Endothelial cell (in vitro differentiated cells): ENCODE measurements at places on chromosomes 7 and 10.
A peak's percentile ranks its signal among the peaks of the same experiment; 100 is the strongest.

GRCh38 chr10:90977855-90978486 is 57.1 kb upstream of the ANKRD1 start:
- no peak for DNase-seq

GRCh38 chr7:33986951-33987947 is 81.9 kb downstream of the BMPER start:
- no peak for DNase-seq

GRCh38 chr7:7323352-7323751 is 141.0 kb downstream of the C1GALT1 start:
- no peak for DNase-seq

GRCh38 chr7:134613623-134614347 is 32.9 kb upstream of the BPGM start:
- DNase-seq, result no peak

- DNase-seq, result no peak
Observed at GRCh38 chr10:78755063-78755701, 313.6 kb upstream of the ZMIZ1 start.

DNA sequence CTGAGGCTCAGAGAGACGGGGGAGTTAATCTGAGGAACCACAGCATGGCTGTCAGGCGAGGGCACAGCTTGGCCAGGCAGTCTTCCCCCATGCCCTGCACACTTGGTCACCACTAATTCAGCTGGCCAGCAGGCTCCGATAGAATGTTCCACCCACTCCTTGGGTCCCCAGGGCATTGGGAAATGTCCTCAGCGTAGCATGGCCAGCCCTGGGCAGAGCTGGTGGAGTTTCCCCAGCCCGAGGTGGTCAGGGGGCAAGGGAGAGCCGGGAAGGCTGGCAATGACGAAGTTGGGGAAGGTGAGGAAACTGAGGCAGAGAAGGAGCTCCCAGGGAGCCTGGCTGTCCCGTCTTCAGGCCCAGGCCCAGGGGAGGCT is 12.1 kb upstream of the GRIFIN start:
- DNase-seq, result no peak

- DNase-seq, result no peak
Observed at GRCh38 chr7:2613931-2614600, 17.7 kb upstream of the TTYH3 start.

GRCh38 chr7:157807510-157807909 is 470.7 kb downstream of the DNAJB6 start:
- DNase-seq, result no peak

DNA sequence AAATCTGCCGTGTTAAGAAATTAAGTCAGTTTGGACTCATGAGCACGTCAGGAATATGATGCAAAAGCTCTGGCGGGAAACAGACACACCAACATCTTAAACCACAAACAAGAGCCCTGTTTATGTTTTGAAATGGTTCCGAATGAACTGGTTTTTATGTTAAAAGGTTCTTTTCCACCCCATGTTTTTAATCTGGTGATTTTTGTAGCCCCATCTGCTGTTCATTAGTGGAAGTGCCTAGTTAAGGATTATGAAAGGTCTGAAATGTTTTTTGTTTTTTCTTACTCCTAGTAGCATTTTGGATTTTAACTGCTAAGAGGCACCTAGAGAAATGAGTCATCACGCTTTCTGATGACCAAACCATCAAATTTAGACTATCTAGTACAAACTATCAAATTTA is 404.1 kb upstream of the MKI67 start:
- peak; percentile 18 for DNase-seq

DNA sequence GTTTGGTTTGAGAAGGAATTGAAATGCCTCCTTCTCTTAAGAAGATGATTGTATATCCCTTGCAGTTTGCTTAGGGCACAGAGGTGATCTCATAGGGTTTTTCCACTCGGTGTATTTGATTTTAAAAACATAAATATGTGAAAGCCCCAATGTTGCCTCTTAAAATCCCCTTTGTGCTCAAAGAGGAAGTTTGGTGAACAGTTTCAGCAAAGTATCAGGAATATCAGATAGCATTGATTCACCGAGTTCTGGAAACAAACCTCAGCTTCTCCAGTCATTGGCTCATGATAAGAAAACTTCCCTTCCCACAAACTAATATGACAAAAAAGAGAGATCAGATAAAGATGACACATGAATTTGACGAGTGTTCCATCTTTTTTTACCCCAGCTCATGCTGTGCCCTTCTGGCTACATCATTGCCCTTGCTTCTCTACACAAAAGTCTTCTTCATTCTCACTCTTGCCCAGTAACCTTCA is 20.1 kb upstream of the SMNDC1 start:
- no peak for DNase-seq

DNA sequence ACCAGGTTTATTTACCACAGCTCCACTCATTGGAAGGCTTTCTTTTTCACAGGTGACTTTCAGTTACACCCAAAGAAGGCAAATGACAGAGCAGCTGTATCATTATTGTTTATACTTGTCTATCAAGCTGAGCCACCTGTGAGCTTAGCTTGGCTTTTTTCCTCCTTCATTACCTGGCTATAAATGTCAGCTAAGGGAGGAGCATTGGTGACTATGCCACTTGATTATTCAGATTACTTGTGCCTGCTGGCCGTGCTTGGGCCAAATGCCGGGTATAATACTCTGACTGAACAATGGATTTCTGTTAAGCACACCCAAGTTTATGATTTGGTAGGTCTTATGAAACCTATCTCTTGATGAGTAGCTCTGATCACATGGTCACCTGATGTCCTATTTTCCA is 9.9 kb upstream of the GNAT3 start:
- DNase-seq, result no peak

DNA sequence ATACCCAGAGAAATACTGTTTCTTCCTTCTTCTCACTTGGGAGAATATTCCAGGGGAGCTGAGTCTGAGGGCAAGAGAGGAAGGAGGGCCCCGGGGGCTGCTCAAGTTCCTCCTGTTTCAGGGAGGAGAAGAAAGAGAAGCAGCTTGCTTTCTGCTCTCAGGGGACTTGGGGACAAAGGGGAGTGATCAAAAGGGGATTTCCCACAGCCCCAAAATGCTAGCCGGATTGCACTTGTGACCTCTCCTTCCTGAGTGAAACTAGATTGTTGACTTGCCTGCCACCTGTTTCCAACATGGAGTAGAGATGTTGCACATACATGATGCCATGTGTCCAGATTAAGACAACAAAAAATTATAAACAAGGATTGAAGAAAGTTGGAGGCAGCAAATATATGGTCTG is 28.7 kb upstream of the PDCD4 start:
- DNase-seq, result no peak

DNA sequence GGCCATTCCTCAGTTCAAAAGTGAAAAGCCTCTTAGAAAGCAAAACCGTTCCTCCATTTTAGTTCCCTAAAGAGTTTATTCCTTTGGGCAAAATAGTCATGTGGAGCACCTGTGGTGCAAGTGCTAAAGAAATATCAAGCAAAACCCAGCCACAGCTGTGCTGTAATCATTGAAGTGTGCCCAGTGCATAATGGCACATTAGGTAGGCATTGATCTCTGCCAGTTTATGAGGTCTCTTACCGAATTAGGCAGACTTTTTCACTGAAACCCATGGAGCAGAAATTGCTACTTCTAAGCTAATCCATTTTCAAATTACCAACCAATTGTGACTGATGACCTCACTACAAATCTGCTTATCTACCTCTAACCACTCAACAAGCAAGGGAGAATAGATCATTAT is 97.2 kb upstream of the SEMA3A start:
- DNase-seq, result no peak

DNA sequence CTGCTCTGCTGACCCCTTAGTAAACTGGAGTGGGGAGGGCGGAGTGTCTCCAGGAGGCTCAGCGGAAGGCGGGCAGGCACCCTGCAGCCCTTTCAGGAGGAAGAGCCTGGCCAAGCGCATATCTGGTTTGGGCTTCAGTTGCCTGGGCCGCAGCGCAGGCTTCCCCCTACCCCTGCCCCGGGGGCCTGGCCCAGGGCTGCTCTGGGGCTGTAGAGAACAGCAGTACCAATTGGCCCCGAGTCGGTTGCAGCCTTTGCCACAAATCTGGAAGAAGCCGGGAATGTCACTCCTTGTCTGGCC is 28.1 kb upstream of the JAKMIP3 start:
- no peak for DNase-seq

GRCh38 chr10:6089334-6090219 is 743 bp downstream of the RBM17 start:
- DNase-seq, result peak; percentile 41

DNA sequence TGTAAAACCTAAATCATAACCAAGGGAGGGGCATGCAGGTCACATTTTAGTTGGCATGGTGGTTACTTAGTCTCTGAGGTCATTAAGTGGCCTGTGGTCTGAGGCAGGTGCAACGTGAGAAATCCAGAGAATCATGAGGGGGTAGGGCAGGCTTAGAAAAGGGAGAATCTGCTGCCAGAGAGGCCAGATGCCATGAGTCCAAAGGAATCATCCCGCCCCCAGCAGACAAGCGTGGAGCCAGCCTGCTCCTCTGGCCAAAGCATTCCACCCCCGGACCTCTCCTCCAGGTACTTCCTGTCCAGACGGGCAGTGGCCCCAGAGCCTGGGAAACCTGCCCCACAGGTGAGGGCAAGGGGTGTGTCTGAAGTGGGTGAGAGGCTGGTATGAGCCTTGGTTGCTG is 196.4 kb upstream of the ZNF32 start:
- DNase-seq, result no peak

- DNase-seq, result no peak
Observed at GRCh38 chr7:140571538-140572122, 69.0 kb downstream of the DENND2A start.

GRCh38 chr10:75334720-75335119 is 66.8 kb downstream of the ZNF503 start:
- no peak for DNase-seq

DNA sequence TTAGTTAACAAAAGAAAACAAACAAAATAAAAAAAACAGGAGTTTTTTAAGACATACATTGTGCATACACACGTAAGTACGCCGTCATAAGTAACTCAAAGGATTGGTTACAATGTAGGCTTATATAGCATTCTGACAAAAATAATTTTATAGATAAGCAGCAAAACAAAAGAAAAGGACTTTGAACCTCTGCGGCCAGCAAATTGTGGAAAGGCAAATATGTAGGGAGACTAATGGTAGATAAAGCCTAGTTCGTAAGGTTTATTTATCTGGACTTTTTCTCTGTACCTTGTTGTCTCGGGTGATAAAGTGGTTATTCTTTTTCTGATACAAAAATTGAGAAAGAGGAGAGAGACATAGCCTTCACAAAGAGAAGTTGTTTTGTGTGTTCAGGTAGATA is 891.9 kb downstream of the CNTNAP2 start:
- no peak for DNase-seq
